ENCODE measurements at places on chromosomes 7 and 10. TPM values are rescaled to one million over a fixed set of nuclear protein-coding genes. Genes with fewer than 3 reads are reported as not detected.

SFTPA1 gene
- total RNA-seq: not detected

ZNF212 gene
- 3.9 TPM for total RNA-seq

ACTR1A gene
- total RNA-seq: 97.5 TPM

FOXK1 gene
- total RNA-seq: 15.2 TPM

ASB15 gene
- total RNA-seq: not detected

ZNF239 gene
- 12.1 TPM for total RNA-seq

CYP3A5 gene
- total RNA-seq: under 0.01 TPM

RBM20 gene
- 0.19 TPM for total RNA-seq

VENTX gene
- total RNA-seq: not detected

Data from regular cardiac myocyte (primary cell).